Naive thymus-derived CD4-positive, alpha-beta T cell (primary cell): ENCODE measurements at places on chromosomes 5 and 9. TPM values are rescaled to one million over a fixed set of nuclear protein-coding genes. Genes with fewer than 3 reads are reported as not detected.

Gene KIF24
- 0.35 TPM for total RNA-seq

Gene HTR1A
- not detected for total RNA-seq

Gene FXN
- 20.0 TPM for total RNA-seq

Gene ADGRD2
- total RNA-seq = not detected

Gene FAM221B
- total RNA-seq = not detected in 2 replicates

Gene WDR31
- 1.0 TPM for total RNA-seq

Gene PCDHGB1
- not detected for total RNA-seq

Gene TRIM36
- total RNA-seq = 0.24 TPM

Gene SMC2
- total RNA-seq = 13.4 TPM

Gene DMRTA1
- not detected for total RNA-seq

Gene HNRNPK
- total RNA-seq = 559 TPM

Gene DEPDC1B
- 0.34 TPM for total RNA-seq

Gene ADAMTS19
- total RNA-seq = not detected in 2 replicates

Gene PDGFRB
- total RNA-seq = 7.4 and 8.5 TPM in 2 replicates

Gene SCAI
- total RNA-seq = 13.3 TPM in 2 replicates

Gene GGTA1
- not detected in 2 replicates for total RNA-seq

Gene SEMA6A
- total RNA-seq = not detected

Gene CHSY3
- not detected for total RNA-seq
